ENCODE measurements at places on chromosomes 1 and 21.

GRCh38 chr1:21324368-21325141 is 34.3 kb upstream of the ECE1 start:
- no peak for DNase-seq

- no peak for DNase-seq
These were observed 123.6 kb downstream of the DTL start for GRCh38 chr1:212158912-212159796.

DNA sequence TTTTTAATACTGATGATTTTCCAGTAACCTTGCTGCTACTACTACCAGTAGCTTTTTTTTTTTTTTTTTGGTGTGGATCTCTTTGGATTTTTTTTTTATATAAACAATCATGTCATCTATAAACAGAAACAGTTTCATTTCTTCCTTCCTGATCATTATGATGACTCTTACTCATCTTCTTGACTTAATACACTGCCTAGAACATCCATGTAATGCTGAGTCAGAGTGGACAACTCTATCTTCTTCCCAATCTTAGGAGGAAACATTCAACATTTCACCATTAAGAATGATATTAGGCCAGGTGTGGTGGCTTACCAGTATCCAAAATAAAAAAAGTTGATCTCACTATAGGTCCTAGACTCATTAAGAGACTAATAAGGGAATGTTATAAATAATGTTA is 69.1 kb downstream of the RUSC1 start:
- DNase-seq = no peak

GRCh38 chr1:177466286-177466685 is 295.5 kb downstream of the BRINP2 start:
- no peak for DNase-seq

GRCh38 chr1:17191990-17192242 is 13.0 kb upstream of the PADI1 start:
- DNase-seq = no peak

DNA sequence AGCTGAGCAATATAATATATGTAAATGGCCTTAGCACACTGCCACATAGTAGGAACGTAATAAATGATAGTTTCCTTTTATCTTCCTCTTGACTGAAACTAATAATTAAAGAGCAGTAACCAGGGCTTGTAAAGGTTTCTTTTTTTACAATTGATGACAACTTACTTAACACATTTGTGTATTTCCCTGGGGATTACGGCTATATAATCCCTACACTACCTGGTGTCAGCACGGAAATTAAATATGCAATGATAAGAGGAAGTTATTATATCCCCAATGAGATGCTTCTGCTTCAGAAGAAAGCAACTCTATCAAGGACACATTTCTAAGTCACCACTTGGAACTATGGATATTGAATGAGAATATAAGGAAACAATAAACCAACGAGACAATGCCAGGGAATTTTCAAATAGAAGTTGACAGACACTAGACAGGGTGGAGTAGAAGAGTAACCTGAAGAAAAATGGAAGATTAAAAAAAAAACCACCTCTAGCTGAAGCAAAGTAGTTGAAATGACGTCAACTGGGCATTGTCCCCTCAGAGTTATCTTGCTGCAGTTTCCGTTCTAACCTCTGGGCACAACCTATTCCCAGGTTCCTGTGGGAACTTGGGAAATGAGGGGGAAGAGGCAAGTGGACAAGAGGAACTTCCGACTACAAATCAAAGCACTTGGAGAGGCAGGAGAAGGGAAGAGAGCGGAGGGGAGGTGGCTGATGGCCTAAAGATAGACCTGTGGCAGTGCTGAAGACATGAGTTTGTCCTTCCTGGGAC is 66.5 kb downstream of the PLPP3 start:
- no peak for DNase-seq

DNA sequence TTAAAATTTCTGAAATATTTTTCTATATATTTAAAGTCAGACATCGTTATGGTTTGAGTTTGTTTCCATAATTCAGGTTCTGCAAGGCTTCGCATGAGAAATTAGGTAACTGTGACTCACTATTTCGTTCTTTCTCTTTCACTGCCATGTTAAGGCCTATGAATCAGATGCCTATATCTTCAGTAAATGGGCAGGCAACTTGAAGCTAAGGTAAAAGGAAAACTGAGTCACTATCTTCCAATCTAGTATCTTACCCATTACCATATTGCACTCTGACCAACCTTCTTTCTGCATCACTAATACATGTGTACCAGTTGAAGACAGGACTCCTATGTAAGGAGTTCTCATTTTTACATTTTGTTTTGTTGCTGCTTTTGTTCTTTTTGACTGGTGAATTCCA is 37.8 kb downstream of the PYHIN1 start:
- no peak for DNase-seq

DNA sequence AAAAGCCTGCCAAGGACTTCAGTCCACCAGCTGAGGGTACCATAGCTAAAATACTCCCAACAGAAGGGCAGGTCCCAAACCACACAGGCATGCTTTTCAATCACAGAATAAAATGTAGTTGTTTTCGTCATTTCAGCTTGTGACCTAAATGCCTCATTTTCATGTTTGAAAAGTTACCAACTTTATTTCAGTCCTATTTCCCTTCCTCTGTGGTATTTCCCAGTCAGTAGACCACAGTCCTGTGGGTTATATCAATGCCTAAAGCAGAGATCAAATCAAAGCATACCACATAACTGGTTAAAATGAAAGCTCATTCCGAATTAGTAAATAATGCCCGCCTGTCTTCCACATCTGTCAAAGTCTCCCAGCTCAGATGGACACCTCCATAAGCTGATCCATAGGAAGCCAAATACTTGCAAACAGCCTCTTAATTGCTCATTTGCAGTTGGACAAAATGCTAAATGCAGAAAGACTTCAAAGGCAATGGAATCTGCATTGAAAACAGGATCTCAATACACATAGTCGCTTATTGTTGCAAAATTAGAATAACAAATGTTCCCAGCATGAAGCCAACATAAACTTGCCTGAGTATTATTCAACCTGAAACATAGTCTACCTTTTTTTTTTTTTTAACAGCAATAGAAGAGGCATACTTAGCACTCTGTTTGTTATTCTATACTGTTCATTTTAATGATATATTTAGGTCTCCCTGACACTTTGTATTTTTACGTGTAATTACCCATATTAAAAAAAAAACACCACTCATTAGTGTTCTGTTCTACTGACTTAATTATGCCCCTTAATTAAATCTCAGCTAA is 53.9 kb downstream of the NR5A2 start:
- DNase-seq = no peak

DNA sequence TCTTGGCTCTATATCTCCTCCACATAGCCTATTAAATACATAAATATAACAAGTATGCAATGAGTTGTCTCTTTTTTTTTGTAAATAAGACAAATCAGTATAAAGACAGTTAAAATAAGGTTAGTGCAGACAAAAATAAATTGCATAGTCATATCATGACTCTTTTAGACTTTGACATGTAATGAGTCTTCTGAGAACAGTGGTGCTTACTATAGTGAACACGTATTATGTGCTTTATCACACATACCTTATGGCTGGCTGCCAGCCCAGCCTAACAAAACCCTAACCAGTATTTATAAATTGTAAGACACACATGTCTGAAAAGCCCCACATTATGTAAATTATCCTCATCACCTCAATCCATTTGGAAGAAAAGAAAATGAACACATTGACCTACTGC is 29.1 kb upstream of the F13B start:
- no peak for DNase-seq

GRCh38 chr1:100791586-100791985 is 72.0 kb downstream of the VCAM1 start:
- DNase-seq = no peak

DNA sequence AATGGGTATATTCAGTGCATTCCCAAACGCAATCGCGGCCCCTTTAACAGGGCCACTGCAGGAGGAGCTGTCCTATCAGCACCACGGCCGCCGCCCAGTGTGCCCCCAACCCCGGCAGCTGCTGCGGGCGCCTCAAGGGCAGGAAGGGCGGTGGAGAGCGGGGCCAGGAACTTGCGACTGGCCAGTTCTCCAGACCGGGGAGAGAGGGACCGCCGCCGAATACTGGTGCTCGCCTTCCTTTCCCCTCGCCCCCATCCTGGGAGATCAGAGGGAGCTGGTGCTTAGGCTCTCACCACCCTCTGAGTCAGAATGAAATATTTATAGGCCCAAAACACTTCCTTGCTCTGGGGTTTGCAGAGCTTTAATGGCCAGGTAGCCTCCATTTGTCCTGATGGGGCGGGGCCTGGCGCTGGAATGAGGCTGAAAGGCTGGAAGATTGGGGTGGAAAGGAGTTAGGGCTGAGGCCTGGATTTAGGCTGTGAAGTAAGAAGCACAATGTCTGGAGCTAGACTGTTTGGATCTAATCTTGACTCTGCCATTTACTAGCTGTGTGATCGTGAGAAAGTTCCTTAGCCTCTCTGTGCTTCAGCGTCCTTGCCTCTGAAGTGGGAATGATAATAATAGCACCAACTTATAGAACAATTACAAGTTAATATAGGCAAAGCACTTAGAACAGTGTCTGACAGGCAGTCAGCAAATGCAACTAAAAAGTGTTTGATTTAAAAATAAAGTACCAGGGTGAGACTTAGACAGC is 75.5 kb downstream of the NAV1 start:
- DNase-seq = no peak

GRCh38 chr1:205041001-205041715 is 1.9 kb upstream of the CNTN2 start:
- DNase-seq = no peak

DNA sequence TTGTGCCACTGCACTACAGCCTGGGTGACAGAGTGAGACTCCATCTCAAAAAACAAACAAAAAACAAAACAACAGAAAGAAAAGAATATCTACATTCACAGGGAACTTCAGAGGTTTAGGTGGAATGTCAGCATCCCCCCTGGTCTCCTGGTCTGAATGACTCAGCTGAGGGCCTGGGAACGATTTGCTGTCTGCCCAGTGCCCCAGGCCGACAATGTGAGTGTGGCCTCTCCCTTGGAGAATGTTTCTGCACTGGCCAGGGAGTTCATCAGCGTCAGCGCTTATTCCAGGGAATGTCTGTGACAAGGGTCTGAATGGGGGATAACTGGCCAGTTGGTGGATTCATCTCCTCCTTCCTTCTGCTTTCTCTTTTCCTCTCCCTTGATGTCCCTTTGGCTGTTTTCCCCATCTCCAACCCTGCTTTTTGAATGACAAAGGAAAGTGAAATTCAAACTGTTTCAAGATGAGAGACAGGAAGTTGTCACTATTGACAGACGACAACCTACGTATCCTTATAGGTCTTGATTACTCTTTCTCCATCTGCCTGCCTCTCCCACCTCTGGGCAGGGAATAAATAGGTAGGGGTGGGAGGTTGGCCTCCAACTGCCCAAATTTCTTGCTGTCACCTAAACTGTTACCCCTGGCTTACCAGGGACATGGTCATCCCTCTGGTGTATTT is 213.1 kb downstream of the HHAT start:
- no peak for DNase-seq

DNA sequence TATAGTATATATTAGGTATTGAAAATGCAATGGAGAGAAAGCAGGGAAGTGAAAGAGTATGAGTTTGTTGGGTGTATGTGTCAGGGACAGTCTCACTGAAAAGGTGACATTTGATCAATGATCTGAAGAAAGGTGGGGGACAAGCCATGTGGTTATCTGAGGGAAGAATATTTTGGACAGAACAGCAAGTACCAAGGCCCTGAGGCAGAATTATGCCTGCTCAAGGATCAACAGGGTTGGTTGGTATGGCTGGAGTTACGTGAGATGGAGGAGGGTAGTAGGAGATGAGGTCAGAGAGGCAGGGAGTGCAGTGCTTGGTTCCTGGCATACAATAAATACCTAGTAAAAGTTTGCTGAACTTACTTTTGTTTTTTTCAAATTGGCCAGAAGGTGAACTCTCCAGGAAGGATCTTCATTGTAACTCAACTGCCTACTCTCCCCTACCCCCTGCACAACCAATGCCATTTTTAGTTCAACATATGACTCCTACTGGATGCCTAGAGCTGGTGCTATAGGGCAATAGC is 1.8 kb downstream of the LAMTOR2 start:
- DNase-seq = no peak

- DNase-seq = no peak
These were observed 2.5 kb downstream of the ABCA4 start for GRCh38 chr1:94118471-94118870.

- peak; percentile 15 for DNase-seq
These were observed 10.6 kb upstream of the LRRC39 start for GRCh38 chr1:100188617-100189016.

DNA sequence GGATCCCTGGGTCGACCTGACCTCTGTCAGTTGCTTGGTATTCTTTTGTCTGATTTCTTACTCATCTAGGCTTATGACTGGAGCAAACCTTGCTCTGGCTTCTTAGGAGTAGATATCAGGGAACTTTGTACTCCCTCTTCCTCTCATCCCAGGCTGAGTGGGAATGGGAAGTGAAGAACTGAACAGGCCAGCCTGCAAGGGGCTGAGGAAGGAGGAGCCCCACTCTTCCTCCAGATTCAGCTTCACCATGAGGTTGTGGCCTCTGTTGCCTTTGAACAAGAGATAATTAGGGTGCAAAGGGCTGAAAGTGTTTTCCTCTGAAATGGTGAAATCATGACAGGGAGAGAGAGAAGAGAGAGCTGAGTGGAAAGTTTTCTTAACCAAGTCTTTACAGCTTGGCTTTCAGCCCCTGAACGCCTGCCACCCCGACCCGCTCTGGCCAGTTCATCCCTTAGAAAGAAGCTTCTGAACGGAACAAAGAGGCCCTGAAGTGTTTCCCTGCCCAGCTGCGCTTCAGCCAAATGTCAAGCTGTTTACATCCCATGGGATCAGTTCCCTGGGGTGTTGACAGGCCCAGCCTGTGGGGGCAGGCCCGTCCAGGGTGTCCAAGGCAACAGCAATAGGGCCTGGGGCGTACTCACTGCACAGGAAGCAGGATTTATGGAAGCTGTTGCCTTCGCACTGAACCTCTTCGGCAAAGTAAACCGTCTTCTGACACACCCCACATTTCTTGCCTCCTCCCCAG is 11.2 kb downstream of the CSRP1 start:
- peak; percentile 66 for DNase-seq

GRCh38 chr1:84163123-84163931 is 19.3 kb downstream of the PRKACB start:
- DNase-seq = no peak

DNA sequence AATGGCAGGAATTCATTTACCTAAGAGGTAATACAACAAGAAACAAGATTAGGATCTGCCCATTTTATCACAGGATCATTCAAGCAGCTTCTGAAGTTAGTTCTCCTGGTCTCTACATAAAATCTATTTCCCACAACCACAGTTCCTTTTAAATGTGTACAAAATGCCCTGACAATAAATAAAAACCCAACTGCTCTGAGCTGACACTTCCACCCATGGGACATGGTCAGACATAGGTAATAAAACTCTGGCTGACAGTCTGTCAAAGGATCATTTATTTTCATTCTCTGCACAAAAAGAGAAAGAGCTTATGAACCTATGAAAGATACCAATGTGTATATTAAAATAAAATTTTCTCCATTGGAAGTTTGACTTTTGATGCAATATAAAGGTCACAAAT is 145.4 kb upstream of the PALMD start:
- DNase-seq = no peak

GRCh38 chr1:36248250-36248894 is 24.1 kb downstream of the THRAP3 start:
- DNase-seq = no peak

GRCh38 chr1:220879076-220879508 is at the start of gene HLX:
Gene HLX (plus strand): TSS chr1:220879443. CDS start chr1:220879858, 415 bp downstream.
- DNase-seq = peak; percentile 96

- no peak for DNase-seq
These were observed 1.8 kb upstream of the TSPEAR start for GRCh38 chr21:44713130-44713529.

Data from muscle of arm (tissue), 14 donors.